T-helper 2 cell (primary cell): ENCODE measurements at places on chromosomes 5 and 9.
A peak's percentile ranks its signal among the peaks of the same experiment; 100 is the strongest.

DNA sequence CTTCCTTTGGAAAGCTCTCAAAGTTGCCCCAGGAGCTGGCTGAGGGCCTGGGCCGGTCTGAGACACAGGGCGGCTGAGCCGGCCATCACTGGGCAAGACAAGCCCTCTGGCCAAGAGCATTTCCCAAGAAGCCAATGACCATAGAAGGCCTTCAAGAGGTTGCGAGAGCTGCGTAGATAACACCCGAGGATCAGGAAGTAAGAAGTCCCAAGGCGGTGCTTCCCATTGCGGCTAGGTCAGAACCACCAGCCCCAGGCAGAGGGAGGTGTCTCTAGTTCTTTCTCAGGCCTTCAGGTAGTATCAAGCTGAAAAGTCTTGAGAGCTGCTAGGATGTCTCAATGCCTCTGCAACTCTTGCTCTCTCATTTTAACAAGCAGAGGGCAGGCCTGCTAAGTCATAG lies 54.0 kb upstream of the C5orf58 start:
- DNase-seq: no peak

DNA sequence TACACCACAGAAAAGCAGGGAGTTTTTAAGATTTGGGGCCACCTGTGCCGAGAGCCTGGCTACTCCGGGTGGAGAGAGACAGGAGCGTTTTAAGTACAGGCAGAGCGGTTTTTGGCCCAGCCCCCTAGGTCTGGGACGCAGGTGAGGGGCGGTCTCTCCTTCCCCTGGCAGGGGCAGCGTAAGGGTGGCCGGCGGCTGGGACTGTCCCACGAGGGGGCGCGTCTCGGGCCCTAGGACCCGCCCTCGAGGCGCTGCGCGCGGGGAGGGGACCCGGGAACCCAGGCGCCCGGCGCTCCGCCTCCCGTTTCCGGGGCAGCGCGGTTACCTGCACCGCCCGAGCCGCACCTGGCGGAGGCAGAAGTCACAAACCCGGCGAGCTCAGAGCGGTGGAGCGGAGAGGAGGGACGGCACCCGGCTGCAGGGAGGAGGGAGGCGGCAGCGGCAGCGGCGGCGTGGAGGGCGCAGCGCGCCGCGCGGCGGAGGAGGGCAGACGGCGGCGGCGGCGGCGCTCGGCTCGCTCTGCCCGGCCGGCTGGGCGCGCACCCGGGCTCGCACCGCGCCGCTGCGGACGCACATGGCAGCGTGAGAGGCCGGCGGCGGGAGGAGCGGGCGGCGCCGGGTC lies at the start of gene WWC1:
Gene WWC1, plus strand, starts transcription at position 304 of the 622 bp plus-strand sequence. CDS start 508 bp downstream, outside the sequence.
- peak; percentile 26 for DNase-seq

GRCh38 chr5:157283434-157283833 lies 17.5 kb downstream of the CYFIP2 start:
- no peak for DNase-seq

DNA sequence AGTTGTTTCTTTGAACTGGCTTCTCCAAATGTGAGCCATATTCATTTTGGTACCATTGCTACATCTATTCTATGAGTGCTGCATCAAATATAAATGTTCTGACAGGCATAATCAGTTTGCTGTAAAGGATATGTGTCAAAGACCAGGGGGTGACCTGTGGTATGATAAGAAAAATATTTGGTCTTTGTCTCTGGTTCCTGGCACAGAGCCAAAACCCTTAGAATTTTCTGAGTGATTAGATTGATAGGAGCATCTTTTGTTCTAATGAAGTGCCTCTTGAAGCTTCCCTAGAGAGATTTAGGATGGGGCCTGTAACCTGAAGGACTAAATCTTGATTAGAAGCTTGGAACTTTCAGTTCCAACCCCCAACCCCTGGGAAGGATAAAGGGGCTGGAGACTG lies 256.3 kb downstream of the NNT start:
- no peak for DNase-seq

DNA sequence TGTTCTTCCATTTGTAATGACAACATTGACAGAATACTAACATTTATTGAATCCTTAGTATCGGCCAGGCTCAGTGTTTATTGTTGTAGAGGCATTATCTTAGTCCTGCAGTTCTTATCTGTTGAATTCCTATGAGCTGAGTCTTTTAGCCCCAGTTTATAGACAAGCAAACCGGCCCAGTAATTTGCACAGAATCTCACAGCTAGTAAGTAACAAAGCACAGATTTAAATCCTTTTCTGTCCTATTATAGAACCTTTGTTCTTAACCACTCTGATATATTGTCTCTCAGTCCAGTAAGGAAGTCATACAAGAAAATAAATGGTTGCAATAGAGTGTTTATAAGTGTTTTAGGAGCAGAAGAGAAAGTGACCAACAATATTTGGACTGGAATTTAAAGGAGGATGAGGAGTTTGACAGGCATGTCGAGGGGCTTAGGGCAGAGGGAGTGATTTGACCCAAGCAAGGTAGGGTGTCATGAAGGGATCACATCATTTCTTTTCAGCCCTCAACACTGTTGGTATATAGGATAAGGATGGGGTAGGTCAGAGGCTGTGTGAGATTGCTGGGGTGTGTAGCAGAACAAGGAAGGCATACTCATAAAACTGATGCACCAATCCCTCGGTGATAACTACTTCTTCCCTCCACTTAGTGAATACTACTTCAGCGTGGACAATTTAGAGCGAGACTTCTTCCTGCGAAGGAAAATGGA lies 39.5 kb downstream of the LARP1 start:
- no peak for DNase-seq

GRCh38 chr9:115855458-115856133 lies 298.0 kb upstream of the PAPPA start:
- DNase-seq: no peak

- DNase-seq: no peak
These were observed 71.1 kb downstream of the ALDH7A1 start for GRCh38 chr5:126523818-126524510.

DNA sequence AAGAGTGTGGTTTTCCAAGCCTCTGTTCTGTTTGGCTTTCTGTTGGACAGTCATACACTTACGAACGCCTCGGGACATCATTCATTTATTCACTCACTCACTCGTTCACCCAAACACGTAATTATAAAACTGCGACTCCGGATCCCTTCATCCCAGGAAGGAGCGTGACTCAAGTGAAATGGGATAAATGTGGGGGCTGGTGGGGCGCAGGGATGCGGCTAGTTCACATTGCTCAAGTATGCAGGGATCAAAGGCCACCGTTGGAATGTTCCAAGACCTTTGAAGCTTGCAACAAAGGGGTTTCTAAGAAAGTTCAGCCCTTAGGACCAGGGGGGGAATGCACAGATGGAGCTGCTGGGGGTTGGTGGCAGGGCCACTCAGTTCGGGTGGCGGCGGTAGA lies 64.2 kb downstream of the CFAP77 start:
- no peak for DNase-seq

GRCh38 chr9:99109522-99109921 lies 4.6 kb downstream of the TGFBR1 start:
- no peak for DNase-seq
